ENCODE measurements at places on chromosomes 1 and 21. TPM values are rescaled to one million over a fixed set of nuclear protein-coding genes. Genes with fewer than 3 reads are reported as not detected.

RUNX3 gene
- total RNA-seq, result not detected

DNA sequence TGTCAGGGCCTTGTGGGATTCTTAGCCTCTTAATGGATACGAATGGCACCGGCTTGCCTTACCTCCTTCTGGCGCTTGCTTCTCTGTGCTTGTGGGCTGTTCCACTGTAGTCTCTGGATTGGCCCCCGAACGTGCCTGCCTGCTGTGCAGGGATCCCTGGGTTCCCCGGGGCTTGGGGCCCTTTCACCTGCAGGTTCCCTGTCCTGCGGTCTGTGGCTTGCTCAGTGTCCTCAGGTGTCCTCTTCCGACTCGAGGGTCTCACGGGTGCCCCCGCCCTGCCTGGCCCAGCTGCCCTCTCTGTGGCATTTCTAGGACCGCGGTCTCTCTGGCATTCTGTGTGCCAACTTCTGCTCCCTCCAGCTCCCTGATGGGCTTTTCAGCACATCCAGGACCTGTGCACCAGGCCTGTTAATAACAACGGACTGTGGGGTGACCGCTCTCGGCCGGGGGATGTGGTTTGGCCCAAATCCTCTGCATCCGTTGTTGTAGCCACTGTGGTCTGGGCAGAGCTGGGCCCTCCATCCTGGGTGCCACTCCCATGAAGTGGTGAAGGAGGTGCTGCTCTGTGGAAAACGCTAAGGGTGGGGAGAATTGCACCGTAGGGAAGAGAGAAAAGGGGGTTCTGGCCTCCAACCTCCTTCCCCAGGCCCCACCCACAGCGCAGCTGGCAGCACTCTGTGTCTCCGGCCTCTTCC, 12.4 kb downstream of the COL18A1 start:
- DNase-seq, result no peak

- DNase-seq, result no peak
Measured at GRCh38 chr21:45441431-45442255, 36.7 kb downstream of the COL18A1 start.

MAN1C1 gene
- 0.48 TPM for total RNA-seq

OPTC gene
- total RNA-seq, result not detected

DNA sequence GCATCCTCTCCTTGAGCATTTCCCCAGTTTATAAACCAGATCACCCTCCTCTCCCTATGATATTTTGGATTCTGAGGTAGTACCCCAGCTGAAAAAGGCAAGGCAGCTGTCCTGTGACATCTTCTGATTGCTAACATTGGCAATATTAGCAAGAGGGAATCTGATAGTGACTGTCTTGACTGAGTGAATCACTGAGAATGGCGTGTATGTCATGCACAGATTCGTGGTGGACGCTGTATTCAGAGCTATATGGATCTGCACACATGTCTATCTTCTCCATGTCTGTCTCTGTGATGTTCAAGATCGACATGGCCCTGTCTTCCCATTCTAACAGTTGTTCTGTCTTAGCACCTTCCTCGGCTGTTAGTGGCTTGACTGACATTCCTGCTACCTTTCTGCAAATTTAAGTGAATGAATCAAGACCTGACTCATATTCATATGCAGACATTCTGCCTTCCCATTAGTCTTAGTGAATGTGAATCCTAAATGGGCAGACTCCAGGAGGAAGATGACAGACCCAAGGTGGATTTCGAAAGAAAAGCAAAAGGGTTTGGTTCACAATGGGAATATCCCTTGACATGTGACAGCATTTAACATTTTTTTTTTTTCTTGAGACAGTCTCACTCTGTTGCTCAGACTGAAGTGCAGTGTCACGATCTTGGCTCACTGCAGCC, 97.7 kb downstream of the PGBD5 start:
- peak; percentile 57 for DNase-seq

- no peak for DNase-seq
Measured at GRCh38 chr1:22189619-22190018, 46.7 kb upstream of the WNT4 start.

GRCh38 chr1:234047123-234047522, 142.6 kb downstream of the SLC35F3 start:
- DNase-seq, result peak; percentile 45

CD1C gene
- total RNA-seq, result not detected

GRCh38 chr1:15616373-15617172, 685 bp upstream of the DDI2 start:
- no peak for DNase-seq
